ENCODE measurements at places on chromosomes 5 and 9.

GRCh38 chr5:20833081-20833627 is 845.2 kb upstream of the CDH18 start:
- DNase-seq: no peak

DNA sequence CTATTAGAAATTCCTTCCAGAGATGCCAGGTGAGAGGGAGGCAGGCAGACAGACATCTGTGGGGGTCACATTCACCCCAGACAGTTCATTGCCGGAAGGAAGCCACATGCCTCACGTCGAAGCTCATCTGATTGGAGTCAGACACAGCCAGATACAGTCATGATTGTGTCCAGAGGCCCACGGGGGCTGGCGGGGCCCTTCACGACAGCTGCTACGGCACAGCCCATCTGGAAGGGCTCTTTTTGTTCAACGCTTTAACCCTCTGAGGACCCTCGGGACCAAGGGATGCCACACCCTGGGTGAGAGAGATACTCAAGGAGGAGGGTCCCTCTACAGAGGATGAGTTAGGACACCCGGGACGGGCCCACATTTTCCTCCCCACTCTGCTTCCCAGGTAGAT is 31.9 kb upstream of the GABRP start:
- no peak for DNase-seq

GRCh38 chr9:133301253-133302230 is 26.5 kb upstream of the ABO start:
- DNase-seq: no peak

GRCh38 chr5:53253421-53253871 is 143.9 kb upstream of the MOCS2 start:
- no peak for DNase-seq

- DNase-seq: no peak
These were observed 186.3 kb upstream of the TUSC1 start for GRCh38 chr9:25864509-25864908.

DNA sequence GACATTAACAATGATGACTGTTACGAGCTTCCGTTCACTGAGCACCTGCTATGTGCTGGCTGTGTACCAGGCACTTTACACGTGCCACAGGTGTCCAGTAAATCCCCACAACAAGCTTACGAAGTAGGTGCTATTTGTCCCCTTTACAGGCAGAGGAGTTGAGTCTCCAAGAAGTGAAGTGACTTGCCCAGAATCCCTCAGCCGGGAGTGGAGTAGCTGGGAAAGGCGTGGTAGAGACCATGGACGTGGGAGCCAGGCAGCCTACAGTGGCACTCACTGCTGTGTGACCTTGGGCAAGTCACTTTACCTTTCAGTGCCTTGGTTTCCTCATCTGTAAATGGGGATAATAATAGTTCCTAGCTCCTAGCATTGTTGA is 669 bp upstream of the AMBP start:
- no peak for DNase-seq

GRCh38 chr5:121987685-121988073 is 25.9 kb downstream of the SRFBP1 start:
- no peak for DNase-seq

DNA sequence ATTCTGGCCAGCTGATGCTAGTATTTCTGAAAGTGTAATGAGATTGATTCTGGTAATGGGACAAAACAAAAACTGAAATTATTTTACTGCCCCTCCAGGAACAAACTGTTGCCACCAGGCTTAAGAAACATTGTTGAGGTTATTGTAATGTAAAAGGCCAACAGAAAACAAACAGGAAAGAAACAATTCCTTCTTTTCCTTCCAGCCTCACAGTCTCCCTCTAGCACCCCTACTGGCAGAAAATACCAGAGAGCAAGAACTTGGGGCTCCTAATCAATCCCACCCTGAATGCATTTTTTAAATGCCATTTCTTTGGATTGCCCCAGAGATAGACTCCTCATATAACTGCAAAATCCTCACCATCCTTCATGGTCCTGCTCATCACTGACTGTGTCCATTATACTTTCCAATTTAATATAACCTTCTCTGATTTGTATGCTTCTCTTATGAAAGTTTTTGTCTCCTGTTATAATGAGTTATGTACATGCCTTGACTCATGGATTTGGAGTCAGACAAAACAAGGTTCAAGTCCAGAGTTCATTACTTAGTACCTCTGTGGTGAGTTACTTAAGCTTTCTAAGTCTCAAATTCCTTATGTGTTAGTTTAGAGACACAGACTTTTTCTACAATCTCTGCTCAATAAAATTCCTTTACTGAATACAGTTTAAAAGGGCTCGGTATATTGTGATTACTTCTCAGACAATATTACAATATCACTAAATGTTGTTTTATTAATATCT is 157.9 kb upstream of the FBN2 start:
- DNase-seq: no peak

GRCh38 chr9:131227112-131227958 is 49.0 kb downstream of the FAM78A start:
- DNase-seq: no peak

DNA sequence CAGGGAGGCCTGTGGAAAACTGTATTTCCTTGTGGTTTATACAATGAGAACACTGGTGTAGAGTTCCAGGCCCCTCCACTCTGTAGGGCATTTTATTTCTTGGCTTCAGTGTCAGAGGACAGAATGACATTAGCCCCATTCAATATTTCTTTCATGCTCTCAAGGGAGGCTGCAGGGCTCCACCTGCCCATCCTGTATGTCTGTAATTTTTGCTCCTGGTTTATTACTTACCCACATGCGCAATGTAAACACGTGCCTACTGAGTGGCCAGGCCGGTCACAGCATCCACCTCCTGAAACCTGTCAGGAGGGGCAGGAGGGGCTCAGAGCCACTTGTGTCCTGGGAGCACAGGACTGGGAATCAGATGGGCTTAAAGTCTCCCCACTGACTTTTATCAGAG is 82.4 kb downstream of the GADD45G start:
- no peak for DNase-seq

GRCh38 chr9:131334629-131335367 is 45.3 kb downstream of the PLPP7 start:
- DNase-seq: no peak

DNA sequence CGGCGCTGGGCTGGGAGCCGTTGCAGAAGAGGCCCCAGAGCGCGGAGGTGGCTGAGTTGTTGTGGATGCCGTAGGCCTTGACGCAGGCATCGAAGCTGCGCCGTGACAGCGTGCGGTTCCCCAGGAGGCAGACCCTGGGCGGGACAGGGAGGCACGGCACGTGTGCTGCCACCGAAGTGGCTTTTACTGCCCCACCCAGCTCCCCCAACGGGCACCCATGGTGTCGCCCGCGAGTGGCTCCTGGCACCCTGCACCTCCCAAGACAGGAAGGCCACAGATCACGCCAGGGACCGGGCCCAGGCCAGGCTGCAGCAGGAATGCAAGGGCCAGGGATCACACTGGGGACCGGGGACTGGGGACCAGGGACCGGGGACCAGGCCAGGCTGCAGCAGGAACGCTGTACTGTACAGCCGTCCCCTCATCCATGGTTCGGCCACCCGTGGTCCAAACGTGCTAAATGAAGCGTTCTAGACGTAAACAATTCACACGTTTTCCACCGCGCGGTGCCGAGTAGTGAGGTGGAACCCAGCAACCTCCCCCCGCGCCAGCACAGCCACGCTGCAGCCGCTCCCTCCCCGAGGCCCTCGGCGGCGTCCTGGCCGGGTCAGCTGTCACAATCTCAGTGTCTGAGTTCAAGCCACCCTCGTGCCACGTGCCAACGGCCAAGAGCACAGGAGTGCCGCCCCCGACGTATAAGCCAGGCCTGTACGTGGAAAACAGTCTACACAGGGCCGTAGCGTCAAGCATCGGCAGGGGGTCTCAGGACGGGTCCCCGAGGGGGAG is 27.8 kb downstream of the SLC12A7 start:
- no peak for DNase-seq

DNA sequence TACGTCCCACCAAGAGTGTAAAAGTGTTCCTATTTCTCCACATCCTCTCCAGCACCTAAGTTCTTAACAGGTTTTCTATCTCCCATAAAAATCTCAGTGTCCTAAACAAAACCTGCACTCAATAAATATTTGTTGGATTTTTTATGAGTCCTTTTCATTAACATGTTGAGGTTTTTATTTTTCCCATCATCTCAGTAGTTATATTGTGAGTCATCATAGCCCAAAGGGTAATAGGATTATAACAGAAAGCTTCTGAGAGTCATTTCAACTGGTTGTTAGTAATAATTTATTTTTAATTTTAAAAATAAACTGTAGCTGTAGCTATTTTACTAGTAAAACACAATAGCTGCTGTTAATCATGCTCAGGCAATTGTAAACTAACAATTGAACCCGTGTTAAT is 331.6 kb upstream of the SLC30A5 start:
- no peak for DNase-seq

- DNase-seq: no peak
These were observed 166.6 kb downstream of the CDK5RAP2 start for GRCh38 chr9:120413121-120414048.

DNA sequence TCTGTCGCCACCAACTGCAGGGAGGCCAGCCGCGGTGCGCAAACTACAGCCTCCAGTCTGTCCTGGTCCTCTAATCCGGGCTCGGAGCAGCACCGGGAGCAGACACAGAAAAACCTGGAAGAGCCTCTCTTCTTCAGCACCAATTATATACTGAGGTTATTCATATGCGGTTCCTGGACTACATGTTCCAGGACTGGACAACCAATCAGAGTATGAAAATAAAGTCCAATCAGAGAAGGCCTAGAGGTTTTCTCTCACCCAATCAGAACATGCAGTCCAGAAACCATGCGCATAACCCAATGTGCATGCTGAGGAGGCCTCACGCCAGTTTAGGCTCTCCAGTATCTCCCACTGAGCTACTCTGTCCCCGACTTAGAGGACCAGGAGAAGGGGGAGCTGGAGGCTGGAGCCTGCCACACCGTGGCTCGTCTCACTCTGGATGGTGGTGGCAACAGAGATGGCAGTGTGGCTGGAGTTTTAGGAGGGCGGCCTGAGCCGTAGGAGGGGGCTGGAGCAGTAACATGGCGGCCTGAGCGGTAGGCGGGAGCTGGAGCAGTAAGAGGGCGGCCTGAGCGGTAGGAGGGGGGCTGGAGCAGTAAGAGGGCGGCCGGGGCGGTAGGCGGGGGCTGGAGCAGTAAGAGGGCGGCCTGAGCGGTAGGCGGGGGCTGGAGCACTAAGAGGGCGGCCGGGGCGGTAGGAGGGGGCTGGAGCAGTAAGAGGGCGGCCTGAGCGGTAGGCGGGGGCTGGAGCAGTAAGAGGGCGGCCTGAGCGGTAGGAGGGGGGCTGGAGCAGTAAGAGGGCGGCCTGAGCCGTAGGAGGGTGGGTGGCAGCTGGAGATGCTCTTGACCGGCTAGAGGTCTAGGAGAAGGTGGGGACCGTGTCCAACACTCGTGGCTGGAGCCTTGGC is 20.4 kb upstream of the TRIM52 start:
- DNase-seq: no peak

- no peak for DNase-seq
These were observed 28.6 kb upstream of the TNC start for GRCh38 chr9:115146581-115147021.

GRCh38 chr5:91840412-91840811 is 457.3 kb upstream of the ARRDC3 start:
- no peak for DNase-seq

- DNase-seq: no peak
These were observed 54.8 kb downstream of the FEM1C start for GRCh38 chr5:115489733-115490132.

DNA sequence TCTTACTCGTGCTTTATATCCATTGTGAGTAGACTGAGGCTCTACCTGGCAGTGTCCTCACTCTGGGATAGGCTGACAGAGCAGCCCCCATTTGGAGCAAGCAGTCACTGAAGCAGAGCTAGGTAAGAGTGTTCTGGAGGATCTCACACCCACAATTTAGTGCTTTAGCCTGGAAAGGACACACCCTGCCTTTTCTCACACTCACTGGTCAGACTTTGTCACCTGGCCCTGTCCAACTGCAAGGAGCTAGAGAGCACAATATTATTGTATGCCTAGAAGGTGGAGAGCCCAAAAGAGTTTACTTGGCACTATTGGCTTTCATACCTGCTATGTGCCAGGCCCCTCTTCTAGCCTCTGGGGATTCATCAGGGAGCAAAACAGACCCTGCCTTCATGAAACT is 141.9 kb downstream of the MAST4 start:
- DNase-seq: no peak

DNA sequence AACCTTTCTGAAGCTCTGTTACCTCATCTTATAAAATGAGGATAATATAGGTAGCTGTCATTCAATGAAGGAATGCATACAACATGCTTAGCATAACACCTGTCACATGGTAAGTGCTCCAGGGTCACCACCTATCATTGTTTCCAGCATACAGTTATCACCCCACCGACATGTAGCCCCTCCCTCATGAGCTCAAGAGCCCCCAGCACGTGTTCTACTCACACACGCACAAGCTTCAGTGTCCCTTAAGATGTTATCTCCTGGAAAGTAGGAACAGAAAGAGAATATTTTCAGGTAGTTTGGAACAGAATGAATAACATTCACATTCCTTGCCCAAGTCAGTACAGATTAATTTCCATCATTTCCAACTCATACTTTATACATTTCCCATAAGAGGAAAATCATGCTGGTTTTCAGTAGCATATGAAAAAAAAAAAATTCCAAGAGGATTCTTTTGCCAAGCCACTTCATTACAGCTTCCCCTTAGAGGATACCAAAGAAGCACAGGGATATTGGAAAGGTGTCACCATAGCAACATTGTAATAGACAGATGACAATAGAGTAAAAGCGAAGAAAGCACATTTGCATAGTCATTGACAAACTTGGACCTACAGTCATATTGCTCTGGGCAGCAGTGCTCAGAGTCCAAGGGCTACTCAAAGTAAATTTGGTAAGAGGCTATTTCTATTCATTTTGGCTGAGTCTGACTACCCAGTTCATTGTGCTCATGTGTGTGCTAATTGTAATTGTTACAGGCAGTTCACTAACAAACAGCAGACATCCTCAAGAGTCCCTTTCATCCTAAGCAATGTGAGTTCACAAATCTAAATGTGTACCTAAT is 1.5 kb upstream of the MOB3B start:
- no peak for DNase-seq

DNA sequence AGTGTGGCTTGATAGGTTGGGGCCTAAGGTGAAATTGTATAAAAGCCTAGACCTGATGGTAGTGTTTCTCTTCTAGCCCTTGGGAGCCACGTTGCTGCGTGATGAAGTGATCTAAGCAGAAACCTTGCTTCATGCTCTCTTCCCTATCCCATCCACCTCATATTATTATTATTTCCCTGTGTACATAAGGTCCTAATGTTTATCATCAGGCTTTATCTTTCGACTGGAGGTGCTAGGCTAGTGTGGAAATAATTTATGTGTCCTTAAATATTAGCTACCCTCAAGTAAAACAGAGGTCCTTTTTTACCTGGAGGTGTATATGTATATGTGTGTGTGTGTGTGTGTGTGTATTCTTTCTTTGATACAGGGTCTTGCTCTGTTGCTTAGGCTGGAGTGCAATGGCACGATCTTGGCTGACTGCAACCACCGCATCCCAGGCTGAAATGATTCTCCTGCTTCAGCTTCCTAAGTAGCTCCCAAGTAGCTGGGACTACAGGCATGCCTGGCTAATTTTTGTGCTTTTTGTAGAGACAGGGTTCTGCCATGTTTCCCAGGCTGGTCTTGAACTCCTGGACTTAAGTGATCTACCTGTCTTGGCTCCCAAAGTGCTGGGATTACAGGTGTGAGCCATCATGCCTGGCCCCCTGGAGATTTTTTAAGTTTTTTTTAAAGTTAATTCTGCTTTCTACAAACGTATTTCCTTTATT is 3.7 kb downstream of the UGCG start:
- no peak for DNase-seq
